ENCODE measurements at places on chromosomes 3 and 15.

DNA sequence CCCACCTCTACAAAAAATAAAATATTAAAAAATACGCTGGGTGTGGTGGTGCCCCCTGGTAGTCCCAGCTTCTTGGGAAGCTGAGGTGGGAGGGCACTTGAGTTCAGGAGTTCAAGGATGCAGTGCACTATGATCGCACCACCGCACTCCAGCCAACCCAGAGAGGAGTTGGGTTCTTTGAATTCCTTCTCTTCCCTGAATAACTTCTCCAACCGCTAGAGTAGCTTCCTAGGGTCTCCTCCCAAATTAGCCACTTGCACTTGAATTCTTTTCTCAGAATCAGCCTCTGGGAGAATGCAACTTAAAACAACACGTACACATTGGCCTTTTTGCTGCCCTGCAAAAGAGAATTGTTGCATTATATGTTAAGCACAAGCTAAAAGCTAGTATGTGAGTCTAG lies 272.5 kb downstream of the ABHD5 start:
- no peak for DNase-seq

- DNase-seq = no peak
Observed at GRCh38 chr3:73739791-73740453, 115.2 kb upstream of the PDZRN3 start.

DNA sequence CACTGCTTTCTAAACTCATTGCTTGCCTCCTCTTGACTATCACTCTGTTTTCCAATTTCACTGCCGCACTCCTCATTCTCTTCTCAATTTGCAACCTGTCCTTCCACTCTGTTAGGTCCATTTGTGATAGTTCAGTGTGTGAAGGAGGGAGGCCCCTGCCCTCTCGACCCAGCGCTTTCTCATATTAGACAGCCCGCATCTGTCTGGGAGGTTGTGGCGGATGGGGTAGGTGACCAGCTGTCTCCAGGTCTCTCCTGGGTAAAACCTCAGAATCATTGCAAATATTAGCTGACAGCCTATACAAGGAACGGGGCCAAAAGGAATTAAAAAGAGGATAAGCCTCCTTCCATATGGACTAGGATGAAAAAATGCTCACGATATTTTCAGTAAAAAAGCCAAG lies 358.3 kb downstream of the SHQ1 start:
- no peak for DNase-seq

DNA sequence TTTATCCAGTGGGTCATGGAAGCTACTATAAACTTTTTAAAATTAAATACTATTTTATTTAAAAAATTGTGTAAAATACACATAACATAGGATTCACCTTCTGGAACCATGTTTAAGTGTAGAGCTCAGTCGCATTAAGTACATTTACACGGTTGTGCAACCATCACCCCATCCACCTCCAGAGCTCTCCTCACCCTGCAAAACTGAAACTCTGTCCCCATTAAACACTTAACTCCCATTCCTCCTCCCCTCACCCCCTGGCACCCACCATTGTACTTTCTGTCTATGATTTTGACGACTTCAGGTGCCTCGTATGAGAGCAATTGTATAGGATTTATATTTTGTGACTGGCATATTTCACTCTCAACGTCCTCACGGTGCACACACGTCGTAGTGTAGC lies 70.7 kb downstream of the APBA2 start:
- no peak for DNase-seq

DNA sequence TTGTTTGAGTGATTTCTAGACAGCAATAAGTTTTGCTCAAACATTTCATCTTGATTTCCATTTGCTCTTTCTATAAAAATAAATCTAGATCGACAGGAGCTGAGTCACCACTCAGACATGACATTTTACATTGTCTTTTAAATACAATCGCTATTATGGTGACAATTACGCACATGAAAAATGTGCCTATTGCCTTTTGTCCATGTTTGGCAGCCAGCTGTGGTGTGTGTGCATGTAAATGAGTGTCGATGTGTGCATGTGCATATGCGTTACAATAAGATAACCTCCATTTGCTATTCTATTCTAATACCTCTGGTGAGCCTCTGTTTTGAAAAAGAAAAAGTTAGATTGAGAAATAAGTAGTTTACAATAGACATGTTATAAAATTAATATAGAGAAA lies 89.7 kb upstream of the GRM7 start:
- no peak for DNase-seq
